HT1080 (cell line): ENCODE measurements at places on chromosomes 12 and 14.
A peak's percentile ranks its signal among the peaks of the same experiment; 100 is the strongest.

DNA sequence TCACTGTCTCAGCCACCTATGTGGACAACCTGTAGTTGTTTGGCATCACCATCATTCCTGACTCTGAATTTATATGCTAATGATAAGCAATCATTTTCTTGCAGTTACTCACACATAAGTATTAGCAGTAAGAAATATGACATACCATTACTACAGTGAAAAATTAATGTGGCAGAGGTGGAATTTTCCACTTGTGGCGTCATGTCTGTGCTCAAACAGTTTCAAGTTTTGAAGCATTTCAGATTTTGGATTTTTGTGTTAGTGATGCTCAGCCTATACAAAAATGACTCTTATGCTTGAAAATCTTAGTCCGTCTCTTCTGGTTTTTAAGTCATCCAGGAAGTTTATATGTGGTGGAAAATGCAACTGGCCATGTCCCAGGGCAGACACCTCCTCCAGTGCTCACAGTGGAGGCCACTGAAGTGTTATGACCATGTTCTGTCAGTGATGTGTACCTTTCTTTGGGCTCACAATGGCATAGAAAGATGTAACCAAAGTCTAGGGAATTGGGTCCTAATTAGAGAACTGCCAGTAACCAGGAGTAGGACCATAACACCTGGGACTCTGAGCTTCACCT is 220.6 kb downstream of the SYT1 start:
- no peak for DNase-seq

DNA sequence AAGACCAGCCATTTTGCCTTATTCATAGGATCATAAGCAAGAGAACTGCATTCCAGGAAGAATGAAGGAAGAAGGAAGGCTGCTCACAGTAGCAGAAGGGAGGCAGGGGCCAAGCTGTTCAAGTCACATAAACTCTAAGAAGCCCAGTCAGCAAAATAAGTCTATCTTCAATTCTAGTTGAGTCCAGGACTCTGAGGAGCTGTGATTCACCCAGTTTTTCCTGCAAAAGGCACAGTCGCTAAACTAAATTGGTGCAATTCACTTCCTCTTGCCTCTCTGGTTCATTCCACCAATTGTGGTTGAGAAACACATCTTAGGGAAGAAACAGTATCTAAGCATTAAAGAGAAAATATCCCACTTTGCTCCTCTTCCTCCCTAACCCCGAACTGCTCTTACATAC is 9.8 kb downstream of the ZNF641 start:
- no peak for DNase-seq

- DNase-seq, result peak; percentile 30
Observed at GRCh38 chr12:87801860-87802720, 227.1 kb downstream of the C12orf50 start.

GRCh38 chr12:111105294-111105693 is 184.9 kb upstream of the MYL2 start:
- DNase-seq, result peak; percentile 1
